ENCODE measurements at places on chromosomes 2 and 18.

- no peak overlapping the region for H3K4me3 ChIP-seq
- H3K4me1 ChIP-seq: no peaks in the 10 kb centered on the region
These were observed 154.1 kb downstream of the VAPA start for GRCh38 chr18:10067670-10068659.

DNA sequence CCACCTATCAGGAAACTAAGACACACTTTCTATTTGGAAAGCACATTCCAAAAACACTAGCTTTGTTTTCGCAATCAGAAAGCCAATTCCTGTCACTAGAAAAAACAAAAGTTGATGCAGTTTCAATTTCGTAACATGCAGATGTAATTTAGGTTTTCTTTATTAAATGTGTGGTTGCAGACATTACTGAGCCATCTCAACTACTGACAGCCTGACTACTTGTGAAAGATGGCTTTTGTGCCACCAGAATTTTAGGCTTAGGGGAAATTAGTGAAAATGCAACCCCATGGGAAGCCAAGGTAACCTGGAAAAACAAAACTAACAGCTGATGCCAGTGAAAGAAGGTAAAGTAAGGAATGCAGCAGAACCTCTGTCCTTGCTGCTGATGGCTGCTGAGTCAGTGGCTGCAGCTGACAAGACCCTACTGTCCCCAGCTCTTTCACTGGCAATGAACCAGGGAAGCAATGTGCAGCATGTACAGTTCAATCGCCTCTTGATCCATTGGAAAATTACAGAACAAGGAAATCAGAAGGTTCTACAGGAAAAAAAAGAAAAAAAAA, 34.9 kb downstream of the FEZ2 start:
- no peak overlapping the region for H3K4me3 ChIP-seq

DNA sequence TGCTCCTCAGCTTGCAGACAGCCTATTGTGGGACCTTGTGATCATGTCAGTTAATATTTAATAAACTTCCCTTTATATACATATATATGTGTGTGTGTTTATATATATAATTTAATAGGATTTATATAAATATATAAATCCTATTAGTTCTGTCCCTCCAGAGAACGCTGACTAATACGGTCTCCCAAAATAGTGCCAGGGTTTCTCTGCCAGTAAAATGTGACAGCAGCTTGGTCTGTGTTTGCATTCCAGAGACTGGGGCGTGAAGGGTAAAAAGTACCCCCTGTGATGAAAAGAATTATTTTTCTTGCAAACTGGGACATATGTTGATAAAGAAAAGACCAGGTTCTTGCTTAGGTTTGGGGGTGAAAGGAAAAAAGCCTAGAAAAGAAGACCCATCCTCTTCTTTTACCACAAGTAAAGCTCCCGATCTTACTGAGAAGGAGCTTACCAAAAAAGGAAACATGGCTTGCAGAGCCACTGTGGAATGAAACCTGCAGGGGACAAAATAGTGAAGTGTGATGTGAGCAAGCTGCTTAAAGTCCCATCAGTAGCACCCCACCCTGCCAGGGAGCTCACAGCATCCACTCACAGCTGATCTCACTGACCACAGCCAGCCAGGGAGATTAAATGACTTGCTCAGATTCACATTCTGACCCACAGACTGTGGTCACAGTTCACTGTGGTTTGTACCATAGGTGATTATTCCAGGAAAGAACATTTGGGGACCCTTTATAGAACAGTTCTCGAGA, 110.9 kb upstream of the RMP24 start:
- H3K4me1 ChIP-seq: no peaks in the 10 kb centered on the region
- H3K27me3 ChIP-seq: no peaks in the 10 kb centered on the region
- H3K36me3 ChIP-seq: no peaks in the 10 kb centered on the region
- no peak overlapping the region for H3K27ac ChIP-seq
- no peak for DNase-seq

DNA sequence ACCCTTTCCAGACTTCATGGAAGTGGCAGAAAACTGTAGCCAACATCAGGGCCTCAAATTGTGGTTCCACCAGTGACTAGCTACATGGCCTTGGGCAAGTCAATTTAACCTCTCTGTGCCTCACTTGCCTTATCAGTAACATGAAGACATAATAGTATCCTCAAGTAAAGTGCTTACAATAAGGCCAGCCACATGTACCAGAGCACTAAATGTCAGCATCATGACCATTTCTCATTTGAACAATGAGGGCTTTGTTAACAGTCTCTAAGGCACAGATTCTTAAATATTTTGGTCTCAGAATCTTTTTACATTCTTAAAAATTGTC, 5.8 kb upstream of the KCMF1 start:
- H3K27ac ChIP-seq: peak overlapping the region; percentile 98
- no peak overlapping the region for H3K4me3 ChIP-seq
- no peaks in the 10 kb centered on the region for H3K27me3 ChIP-seq

GRCh38 chr2:28004086-28004485, 113.6 kb downstream of the BABAM2 start:
- H3K27ac ChIP-seq: peak overlapping the region; percentile 61
- no peaks in the 10 kb centered on the region for H3K36me3 ChIP-seq
- no peaks in the 10 kb centered on the region for H3K27me3 ChIP-seq

DNA sequence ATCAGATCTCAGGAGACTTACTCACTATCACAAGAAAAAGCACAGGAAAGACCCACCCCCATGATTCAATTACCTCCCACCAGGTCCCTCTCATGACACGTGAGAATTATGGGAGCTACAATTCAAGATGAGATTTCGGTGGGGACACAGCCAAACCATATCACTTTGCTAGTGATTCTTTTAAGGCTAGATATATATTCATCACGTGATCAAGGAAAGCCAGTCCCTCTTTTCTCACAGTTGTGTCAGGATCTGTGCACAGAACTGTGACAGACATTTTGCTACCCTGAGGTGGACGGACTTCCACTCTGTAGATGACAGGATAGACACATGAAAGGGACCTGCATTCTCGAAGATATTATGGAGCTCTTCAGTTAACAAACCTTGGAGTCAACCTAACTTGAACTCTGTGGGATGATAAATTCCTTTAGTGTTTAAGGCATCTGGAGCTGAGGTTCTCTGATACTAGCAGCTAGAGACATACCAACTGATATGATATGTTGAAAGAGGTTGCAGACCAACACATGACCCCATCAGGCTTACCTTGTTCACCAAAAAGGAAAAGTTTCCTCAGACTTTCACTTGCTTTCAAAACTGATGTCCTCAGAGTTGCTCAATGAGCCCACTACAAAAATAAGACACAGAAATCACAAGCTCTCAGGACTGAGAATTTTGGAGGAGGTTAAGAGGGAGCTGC, 66.3 kb upstream of the SCG2 start:
- H3K36me3 ChIP-seq: no peaks in the 10 kb centered on the region
- no peak overlapping the region for H3K4me3 ChIP-seq
- H3K27ac ChIP-seq: no peak overlapping the region
- H3K4me1 ChIP-seq: no peaks in the 10 kb centered on the region

DNA sequence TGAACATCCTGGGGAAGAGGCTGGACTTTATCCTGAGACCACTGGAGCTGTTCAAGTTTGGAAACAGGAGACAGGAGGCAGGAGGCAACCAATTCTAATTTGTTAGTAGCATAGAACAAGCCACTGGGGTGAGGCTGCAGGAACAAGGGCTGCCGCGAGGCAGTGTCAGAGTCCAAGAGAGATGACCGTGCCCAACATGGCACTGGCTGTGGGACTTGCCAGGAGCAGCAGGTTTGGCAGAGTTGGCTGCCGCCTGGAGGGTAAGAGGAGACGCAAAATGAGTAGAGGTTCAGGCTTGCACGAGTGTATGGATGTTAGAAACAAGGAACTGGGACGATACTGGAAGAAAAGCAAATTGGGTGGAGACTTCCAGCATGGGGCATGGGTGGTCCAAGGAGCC, 168.5 kb downstream of the TPGS2 start:
- no peak overlapping the region for H3K4me3 ChIP-seq
- peaks cover 4% of the 10 kb centered on the region for H3K4me1 ChIP-seq
- no peaks in the 10 kb centered on the region for H3K36me3 ChIP-seq
- no peak for DNase-seq

DNA sequence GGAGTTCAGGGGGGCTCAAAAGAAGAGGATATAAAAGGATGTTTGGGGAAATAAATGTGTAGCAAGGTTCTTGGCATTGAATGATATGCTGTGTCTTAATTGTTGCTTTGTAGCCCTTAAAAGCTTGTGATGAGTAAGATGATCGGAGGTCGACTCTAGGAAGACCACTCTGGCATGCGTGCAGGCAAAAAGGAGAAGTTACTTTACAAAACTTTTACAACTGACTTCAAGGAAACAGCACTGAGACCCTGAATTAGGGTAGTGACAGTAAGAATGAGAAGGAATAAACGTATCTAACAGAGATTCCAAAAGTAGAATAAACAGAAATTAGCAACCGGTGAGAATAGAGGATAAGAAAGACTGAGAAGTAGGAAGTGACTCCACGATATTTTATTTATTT, 228.7 kb upstream of the TANK start:
- no peaks in the 10 kb centered on the region for H3K36me3 ChIP-seq
- H3K4me3 ChIP-seq: no peak overlapping the region
- H3K27ac ChIP-seq: no peak overlapping the region
- no peak for DNase-seq

DNA sequence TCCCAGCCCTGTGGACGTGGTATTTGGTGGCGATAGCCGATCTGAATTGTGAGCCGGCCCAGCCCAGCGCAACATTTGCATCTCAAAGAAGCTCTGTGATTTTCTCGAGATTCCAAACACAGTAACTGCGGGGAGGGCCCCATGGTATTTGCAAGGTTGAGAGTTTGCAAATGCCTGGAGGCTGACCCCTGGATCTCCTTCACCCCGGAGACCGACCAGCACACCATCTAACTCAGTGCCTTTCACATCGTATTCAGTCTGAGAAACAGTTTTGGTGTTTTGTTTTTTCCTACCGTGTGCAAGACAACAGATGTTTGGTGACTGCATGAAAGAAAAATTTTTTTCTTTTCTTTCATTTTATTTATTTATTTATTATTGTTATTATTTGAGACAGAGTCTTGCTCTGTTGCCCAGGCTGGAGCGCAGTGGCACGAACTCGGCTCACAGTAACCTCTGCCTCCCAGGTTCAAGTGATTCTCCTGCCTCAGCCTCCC, 40.3 kb downstream of the MYCN start:
- H3K4me1 ChIP-seq: no peaks in the 10 kb centered on the region
- no peaks in the 10 kb centered on the region for H3K36me3 ChIP-seq
- no peaks in the 10 kb centered on the region for H3K27me3 ChIP-seq

DNA sequence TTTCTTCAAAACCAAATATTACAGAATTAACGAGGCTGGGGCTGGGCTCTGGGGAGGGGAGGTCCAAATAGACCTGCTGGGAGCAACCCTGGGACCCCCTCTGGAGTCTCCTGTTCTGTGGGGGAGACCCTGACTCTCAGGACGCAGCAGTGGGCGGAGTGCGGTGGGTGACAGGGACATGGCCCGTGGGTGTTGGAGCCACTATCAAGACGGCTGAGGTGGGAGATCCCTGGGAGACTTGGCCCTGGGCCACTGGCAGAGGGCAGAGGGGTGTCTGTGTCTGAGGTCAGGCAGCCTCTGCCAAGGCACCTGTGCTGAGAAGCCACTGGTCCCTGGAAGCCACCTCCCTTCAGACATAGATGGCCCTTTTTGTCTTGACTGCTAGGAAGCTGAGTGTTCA, 79.5 kb upstream of the CTDP1 start:
- peak; percentile 47 for DNase-seq
- H3K36me3 ChIP-seq: no peaks in the 10 kb centered on the region
- no peak overlapping the region for H3K27ac ChIP-seq
- H3K4me1 ChIP-seq: peaks cover 7% of the 10 kb centered on the region
- no peak overlapping the region for H3K4me3 ChIP-seq
- H3K27me3 ChIP-seq: peaks cover 20% of the 10 kb centered on the region

DNA sequence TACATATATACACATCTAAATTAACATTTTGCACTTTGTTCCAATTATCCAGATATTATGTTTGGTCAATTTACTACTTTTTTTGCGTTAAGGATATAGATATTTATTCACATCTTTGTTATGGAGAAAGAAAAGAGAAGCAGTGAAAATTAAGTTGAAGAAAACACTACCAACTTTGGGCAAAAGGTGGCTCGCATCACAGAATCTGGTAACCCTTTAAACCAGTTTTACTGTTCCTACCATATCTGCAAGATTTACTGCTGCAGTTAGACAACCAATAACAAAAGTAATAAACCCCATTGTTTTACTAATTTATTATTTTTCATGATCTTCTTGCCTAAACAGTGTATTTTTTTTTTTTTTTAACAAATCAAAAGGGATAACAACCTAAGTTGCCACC, 53.6 kb downstream of the SMAD2 start:
- peaks cover 18% of the 10 kb centered on the region for H3K36me3 ChIP-seq
- H3K4me3 ChIP-seq: no peak overlapping the region
- H3K27me3 ChIP-seq: no peaks in the 10 kb centered on the region
- no peaks in the 10 kb centered on the region for H3K4me1 ChIP-seq
- no peak overlapping the region for H3K27ac ChIP-seq
- DNase-seq: no peak

- H3K27me3 ChIP-seq: no peaks in the 10 kb centered on the region
- H3K27ac ChIP-seq: no peak overlapping the region
- H3K4me3 ChIP-seq: no peak overlapping the region
- no peak for DNase-seq
- H3K4me1 ChIP-seq: peaks cover 7% of the 10 kb centered on the region
- no peaks in the 10 kb centered on the region for H3K36me3 ChIP-seq
These were observed 160.8 kb downstream of the TGIF1 start for GRCh38 chr18:3610813-3611212.

- no peaks in the 10 kb centered on the region for H3K27me3 ChIP-seq
- no peak for DNase-seq
- H3K27ac ChIP-seq: no peak overlapping the region
- H3K36me3 ChIP-seq: peaks cover 49% of the 10 kb centered on the region
- no peak overlapping the region for H3K4me3 ChIP-seq
These were observed 6.8 kb downstream of the SFT2D3 start for GRCh38 chr2:127707890-127708648.

- peaks cover 13% of the 10 kb centered on the region for H3K4me1 ChIP-seq
- DNase-seq: no peak
- no peak overlapping the region for H3K27ac ChIP-seq
These were observed 2.6 kb upstream of the THUMPD2 start for GRCh38 chr2:39781697-39782096.

- no peaks in the 10 kb centered on the region for H3K4me1 ChIP-seq
- DNase-seq: no peak
- no peaks in the 10 kb centered on the region for H3K27me3 ChIP-seq
- no peak overlapping the region for H3K27ac ChIP-seq
These were observed 390.9 kb upstream of the SMIM21 start for GRCh38 chr18:75818383-75818782.

DNA sequence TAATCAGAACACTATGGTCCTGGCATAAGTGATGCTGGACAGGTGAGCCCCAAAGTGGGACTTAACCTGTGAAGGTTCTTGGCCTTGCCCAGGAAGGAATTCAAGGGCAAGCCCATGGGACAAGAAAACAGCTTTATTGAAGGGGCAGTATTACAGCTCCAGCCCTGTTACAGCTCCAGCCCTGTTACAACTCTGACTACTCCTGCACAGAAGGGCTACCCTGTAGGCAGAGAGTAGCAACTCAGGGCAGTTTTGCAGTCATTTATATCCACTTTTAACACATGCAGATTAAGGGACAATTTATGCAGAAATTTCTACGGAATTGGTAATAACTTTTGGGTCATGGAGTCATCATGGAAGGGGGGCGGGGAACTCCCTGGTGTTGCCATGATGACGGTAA, 15.7 kb downstream of the IL37 start:
- no peaks in the 10 kb centered on the region for H3K27me3 ChIP-seq
- H3K27ac ChIP-seq: no peak overlapping the region
- H3K4me3 ChIP-seq: no peak overlapping the region
- no peaks in the 10 kb centered on the region for H3K4me1 ChIP-seq
